Activated CD4-positive, alpha-beta T cell treated with anti-CD3 and anti-CD28 coated beads, Interleukin-2, amount 10 ng/mL, durations not matched to agents 24 days and 14 days (primary cell): ENCODE measurements at places on chromosomes 16 and 17. TPM values are rescaled to one million over a fixed set of nuclear protein-coding genes. Genes with fewer than 3 reads are reported as not detected.

- no peak for DNase-seq
Measured at GRCh38 chr17:19590912-19591551, 57.4 kb downstream of the SLC47A1 start.

- no peak for DNase-seq
Measured at GRCh38 chr16:79439901-79440300, 160.6 kb downstream of the MAF start.

DNA sequence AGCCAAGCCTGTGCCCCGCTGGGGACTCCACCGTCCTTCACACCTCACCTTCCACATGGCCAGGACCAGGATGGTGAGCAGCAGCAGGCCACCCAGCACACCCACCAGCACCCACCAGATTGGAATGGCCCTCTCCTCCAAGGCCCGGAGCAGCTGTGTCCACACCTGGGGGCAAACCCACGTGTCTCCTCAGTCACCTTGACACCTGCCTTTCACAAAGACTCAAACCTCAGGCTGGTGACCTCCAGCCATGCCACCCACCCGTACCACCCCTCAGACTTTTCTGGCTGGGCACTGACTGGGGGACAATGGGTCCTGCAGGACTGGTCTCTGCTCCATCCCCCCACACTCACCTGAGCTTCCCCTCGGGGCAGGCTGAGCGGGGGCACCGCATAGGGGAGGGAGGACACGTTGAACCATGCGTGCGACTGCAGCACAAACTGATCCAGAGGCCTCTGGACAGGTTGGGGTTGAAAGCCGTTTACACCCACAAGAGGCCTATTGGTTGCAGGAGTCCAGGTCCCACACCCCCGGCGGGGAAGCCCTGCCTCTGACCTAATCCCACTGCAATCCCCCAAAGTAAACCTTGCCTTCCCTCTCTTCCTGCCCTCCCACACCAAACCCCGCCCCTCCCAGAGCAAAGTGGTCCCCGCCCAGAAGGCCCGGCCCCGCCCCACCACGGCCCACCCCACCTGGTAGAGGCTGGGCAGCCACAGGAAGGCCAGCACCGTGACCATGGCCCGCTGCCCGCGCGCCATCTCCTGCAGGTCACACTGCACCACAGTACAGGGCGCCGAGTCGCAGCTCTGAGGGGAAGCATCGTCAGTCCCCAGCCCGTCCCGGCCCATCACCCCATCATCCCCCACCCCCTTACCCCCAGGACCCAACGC lies 10.9 kb upstream of the FAM171A2 start:
- no peak for DNase-seq

- no peak for DNase-seq
Measured at GRCh38 chr16:82738699-82739098, 111.9 kb downstream of the CDH13 start.

- DNase-seq: no peak
Measured at GRCh38 chr17:9258115-9259015, 237.1 kb downstream of the NTN1 start.

Gene TMC5
- total RNA-seq: not detected in 2 replicates

Gene NDUFAB1
- total RNA-seq: 161 and 163 TPM in 2 replicates

- DNase-seq: no peak
Measured at GRCh38 chr17:48539177-48539576, 5.7 kb downstream of the HOXB2 start.

DNA sequence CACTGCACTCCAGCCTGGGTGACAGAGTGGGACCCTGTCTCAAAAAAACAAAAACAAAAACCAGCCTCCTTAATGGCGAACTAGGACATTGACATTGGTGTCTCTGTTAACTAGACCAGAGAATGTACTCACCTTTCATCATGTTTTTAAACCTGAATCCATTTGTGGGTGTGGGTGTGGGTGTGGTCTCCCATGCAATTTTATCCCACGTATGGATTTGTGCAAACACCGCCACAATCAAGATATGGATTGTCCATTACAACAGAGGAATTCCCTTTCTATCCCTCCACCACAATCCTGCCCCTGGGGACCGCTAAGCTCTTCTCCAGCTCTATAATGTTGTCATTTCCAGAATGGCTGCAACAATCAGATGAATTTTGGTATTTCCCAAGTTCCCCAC lies 49.9 kb downstream of the DNAH17 start:
- DNase-seq: no peak

DNA sequence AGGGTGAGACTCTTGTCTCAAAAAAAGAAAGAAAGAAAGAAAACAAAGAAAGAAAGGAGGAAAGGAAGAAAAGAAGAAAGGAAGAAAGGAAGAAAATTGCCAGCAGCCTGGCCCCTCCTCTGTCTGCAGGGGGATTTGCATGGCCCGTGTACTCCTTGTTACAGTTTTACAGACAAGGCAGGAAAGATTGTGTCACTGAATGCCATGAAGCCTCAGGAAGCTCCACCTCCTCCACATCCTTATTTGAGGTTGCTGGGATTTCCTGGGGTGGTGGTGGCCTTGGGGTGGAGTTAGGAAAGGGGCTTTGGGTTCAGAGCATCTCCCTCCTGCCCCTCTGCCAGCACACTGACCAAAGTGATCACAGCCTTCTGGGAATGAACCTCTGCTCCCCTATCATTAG lies 23.6 kb downstream of the CFAP20 start:
- no peak for DNase-seq

DNA sequence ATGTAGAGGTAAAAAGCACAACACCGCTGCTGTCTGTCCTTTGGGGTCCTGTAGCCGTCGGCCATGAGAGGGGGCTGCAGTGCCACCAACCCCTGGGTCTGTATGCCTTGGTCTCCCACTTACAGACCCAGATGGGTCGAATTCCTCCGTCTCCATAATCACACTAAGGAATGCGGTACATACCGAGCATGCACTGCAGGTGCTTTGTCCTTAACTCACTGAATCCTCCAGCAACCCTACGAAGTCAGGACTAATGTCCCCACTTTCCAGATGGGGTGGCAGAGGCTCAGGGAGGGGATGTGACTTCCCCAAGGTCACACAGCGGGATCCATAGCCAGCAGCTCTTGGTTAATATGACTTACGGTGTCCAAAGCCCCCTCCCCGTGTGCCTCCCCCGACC lies 219.9 kb upstream of the CIBAR2 start:
- DNase-seq: no peak

GRCh38 chr16:87463722-87464690 lies 28.8 kb downstream of the ZCCHC14 start:
- DNase-seq: peak; percentile 80

Gene AKAP10
- total RNA-seq: 38.4 and 42.2 TPM in 2 replicates

Gene CD79B
- total RNA-seq: 24.4 and 29.2 TPM in 2 replicates

GRCh38 chr17:72118335-72119076 lies 2.3 kb upstream of the SOX9 start:
- peak; percentile 76 for DNase-seq

DNA sequence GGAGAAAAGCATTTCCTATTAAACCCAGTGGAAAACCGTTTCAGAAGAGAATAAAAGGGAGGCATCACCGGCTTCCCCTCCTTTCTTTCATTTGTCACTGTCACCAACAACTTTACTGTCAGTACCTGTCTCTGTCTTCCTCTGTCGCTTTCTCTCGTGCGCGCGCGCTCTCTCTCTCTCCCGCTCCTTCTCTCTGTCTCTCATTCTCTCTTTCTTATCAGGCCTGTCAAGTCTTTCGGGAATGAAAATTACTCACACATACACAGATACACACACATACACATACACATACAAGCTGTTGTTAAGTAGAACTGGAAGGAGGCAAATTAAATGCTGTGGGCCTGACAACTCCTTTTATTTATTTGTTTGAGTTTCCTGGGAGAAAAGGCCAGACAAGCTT lies 17.6 kb downstream of the MYOCD start:
- DNase-seq: no peak

DNA sequence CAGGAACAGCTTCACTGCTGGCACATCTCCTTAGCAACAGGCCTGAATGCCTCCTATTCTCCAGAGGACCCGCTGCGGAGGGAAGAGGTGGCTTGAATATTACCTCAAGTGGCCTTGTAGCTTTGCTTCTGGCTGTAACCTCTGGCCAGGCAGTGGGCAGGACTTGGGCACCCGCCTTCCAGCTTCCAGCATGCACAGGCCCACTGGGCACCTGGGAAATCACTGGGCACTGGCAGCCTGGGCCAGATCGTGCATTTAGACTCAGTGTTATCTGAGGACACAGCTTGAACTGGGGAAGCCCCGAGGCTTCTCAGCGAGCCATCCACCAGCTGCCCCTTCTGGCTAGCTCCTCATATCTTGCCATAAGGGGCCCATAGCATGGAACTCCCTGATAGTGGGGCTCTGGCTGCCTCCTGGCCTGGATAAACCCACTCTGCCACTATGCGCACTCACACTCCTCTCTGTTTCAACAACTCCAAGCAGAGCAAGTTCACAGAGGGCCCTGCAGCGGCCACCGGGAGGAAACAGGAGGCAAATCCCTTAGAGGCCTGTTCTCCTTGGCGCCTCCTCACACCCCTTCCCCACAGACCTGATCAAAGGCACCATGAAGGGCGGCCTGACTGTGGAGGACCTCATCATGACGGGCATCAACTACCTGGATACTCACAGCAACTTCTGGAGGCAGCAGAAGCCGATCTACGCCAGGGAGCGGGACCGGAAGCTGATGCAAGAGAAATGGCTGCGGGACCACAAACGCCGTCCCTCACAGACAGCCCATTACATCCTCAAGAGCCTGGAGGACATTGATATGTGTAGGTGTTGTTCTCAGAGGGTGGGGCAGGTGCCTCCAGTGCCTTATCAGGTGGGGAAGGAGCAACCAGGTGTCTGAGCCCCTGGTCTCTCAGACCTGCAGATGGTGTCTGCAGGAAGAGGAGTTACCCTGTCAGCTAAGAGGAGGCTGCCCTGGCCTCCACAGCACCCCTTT lies 7.8 kb downstream of the ODAD4 start:
- no peak for DNase-seq

Gene FN3K
- total RNA-seq: 2.9 and 3.7 TPM in 2 replicates

- DNase-seq: no peak
Measured at GRCh38 chr17:82097919-82098168, 192 bp downstream of the FASN start.

DNA sequence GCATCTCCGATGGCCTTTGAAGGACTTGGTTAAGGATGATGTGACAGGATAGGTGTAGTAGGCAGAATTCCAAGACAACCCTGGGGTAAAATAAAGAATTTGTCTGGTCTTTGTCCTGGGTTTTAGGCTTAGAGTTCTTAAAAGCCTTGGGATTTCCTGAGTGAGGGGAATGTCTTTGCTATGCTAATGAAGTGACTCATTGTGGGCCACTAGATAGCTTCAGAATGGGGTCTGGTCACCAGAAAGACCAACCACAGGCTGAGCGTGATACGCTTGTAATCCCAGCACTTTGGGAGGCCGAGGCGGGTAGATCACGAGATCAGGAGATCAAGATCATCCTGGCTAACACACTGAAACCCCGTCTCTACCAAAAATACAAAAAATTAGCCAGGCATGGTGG lies 182.8 kb upstream of the TOX3 start:
- no peak for DNase-seq

Gene MMP2
- not detected in 2 replicates for total RNA-seq

DNA sequence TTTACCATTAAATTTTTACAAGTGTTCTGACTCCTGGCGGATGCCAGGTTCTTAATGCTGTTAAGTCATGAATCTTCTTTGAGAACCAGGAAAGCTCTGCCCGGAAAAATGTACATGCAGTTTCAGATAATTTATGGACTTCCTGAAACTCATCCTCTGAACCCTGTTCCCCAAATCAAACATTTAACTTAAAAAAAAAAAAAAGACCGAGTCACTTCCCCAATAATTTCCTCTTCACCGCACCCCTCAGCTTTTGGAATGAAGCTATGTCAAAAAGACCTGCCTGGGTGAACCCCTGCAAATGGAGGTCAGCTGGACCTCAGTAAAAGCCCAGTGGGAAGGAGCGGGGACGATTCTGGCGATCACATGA lies 15.0 kb downstream of the ZNF232 start:
- DNase-seq: no peak

DNA sequence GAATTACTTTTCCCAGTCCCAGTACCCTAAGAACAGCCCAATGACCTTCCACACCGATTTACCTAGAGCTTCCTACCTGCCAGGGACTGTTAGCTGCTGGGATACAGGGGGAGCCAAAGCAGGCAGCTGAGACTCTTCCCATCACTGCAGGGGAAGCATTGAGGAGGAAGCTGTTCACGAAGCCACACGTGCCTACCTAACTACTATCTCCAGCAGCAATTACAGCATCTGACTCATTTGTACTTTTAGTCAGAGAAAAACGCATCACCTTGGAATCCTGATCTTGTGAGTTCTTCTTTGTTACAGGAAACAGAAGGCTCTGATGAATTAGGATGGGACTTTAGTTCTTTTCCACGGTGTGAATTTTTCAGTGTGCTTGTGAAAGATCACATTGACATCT lies 113.7 kb upstream of the DHX40 start:
- no peak for DNase-seq

Gene SEPTIN12
- total RNA-seq: not detected in 2 replicates

DNA sequence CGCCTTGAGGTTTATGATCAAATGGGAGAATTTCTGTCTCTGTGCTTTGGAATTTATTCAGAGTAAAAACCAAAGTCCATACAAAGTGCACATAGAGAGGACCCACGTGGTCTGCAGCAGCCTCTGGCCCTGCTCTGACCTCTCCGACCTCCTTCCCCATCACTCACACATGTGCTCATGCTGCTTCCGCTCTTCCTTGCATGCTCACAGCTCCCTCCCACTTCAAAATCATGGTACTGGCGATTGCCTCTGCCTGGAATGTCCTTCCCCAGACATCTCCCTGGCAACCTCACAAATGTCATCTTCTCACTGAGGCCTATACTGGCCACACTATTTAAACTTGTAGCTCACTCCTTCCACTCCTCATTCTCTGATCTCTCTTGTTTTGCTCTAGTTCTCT lies 418.0 kb downstream of the CA10 start:
- DNase-seq: no peak

GRCh38 chr16:69057400-69058378 lies 47.8 kb upstream of the HAS3 start:
- DNase-seq: no peak

GRCh38 chr16:27377666-27378485 lies 24.1 kb upstream of the IL21R start:
- peak; percentile 81 for DNase-seq

DNA sequence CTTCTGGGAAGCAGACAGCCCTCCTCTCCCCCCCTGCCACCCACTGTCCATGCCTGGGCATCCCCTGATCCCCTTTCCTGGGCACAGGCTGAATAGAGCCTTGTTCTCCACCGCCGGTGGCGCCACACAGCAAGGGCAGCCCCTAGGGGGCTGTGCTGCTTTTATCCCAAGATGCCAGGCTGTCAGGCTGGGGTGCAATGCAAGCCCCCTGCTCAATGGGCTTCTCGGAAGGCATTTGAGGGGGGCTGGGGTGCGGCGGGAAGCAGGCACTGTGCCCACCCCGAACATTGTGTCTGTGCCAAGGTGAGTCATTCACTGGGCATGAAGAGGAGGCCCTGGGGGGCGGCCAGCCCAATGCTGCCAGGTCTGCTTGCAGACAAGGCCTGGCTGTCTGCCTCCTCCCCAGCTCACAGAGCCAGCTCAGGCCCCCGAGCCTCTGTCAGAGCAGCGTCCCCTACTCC lies 1.5 kb upstream of the GFAP start:
- DNase-seq: no peak

- DNase-seq: no peak
Measured at GRCh38 chr16:67006930-67007658, 18.7 kb downstream of the CES4A start.

Gene CCDC144A
- 2.4 and 2.9 TPM in 2 replicates for total RNA-seq

Gene TBC1D3D
- 1.4 TPM in 1 of 2 replicates, not detected in the other for total RNA-seq

GRCh38 chr16:89867918-89868317 lies 5.5 kb upstream of the TCF25 start:
- DNase-seq: no peak

Gene MEIOC
- total RNA-seq: 0.14 and 0.42 TPM in 2 replicates
